Globus pallidus (tissue), 1 donor: ENCODE measurements at places on chromosomes 12 and 14.

- no peak for DNase-seq
Observed at GRCh38 chr12:130251236-130251780, 86.4 kb upstream of the PIWIL1 start.

- no peak for DNase-seq
Observed at GRCh38 chr14:104975481-104976197, 2.5 kb downstream of the AHNAK2 start.

DNA sequence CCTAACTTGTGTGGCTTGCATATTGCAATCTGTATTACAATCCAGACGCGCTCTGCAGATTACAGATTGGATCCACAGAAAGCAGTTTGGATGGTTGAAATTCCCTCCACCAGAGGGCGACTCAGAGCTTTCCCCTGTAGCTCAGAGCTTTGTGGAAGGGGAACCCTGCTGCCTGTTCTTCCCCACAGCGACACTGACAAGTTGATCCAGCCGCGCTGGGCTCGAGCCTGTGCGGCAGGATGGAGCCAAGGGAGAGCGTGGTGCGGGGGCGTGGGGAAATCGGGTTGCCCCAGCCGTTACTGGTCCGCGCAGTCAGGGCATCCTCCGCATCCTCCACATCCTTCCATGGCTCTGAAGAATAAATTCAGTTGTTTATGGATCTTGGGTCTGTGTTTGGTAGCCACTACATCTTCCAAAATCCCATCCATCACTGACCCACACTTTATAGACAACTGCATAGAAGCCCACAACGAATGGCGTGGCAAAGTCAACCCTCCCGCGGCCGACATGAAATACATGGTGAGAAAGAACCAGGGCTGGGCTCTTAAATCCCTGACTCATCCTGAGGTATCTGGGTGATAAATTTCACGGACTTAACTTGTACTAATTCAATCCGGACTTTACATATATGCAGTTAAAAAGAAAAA, at the start of gene GLIPR1L1:
GLIPR1L1 (plus strand) TSS at position 287 of the 647 bp plus-strand sequence; CDS start at position 346, 59 bp downstream.
- peak; percentile 92 for DNase-seq

- no peak for DNase-seq
Observed at GRCh38 chr14:54673193-54674045, 106.5 kb downstream of the SAMD4A start.
